ENCODE measurements at places on chromosomes 6 and 20.

- no peak for DNase-seq
Observed at GRCh38 chr6:52503851-52504781, 72.7 kb downstream of the TRAM2 start.

DNA sequence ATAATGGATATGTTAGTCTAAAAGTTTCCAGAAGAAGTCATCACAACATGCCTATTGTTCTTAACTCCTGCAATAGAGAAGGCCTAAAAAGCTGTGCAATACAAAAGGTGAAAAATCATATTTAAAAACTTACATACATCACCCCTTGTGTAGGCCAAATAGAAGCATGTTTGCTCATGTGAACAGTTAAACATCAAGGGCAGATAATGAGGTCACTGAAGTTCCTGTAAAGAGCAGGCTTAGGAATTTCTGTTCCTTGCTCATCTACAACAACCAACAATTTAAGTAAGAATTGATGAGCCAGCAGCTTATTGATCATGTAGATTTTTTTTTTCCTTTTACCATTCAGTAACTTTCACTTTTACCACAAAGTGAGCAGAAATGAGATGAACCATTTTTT, 7.5 kb upstream of the NUP153 start:
- DNase-seq, result no peak

- no peak for DNase-seq
Observed at GRCh38 chr6:152371775-152372174, 265.4 kb downstream of the SYNE1 start.

GRCh38 chr6:43734294-43734665, 35.7 kb upstream of the VEGFA start:
- DNase-seq, result no peak

- no peak for DNase-seq
Observed at GRCh38 chr20:49450281-49450721, 32.2 kb downstream of the KCNB1 start.

GRCh38 chr6:157760589-157761330, 62.3 kb upstream of the SNX9 start:
- no peak for DNase-seq

DNA sequence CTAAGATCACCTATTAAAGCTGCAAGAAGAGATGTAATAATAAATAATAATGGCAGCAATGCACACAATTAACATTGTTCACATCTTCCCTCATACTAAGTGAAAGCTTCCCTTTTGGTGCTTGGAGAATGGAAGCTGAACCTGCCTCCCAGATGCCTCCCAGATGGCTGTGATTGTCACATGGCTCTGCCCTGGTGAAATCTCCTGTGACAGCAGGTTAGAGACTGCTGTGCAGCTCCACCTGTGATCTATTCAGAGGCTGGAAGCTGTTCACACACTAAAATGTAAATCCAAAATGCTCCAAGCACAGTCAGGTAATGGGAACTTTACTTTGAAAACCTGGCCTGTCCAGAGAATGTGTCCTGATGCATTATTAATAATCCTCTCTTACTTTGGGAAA, 41.7 kb upstream of the RGS17 start:
- DNase-seq, result peak; percentile 48

- DNase-seq, result no peak
Observed at GRCh38 chr6:155054491-155055250, 59.6 kb downstream of the TIAM2 start.

- DNase-seq, result no peak
Observed at GRCh38 chr6:11244387-11245126, 12.1 kb upstream of the NEDD9 start.

DNA sequence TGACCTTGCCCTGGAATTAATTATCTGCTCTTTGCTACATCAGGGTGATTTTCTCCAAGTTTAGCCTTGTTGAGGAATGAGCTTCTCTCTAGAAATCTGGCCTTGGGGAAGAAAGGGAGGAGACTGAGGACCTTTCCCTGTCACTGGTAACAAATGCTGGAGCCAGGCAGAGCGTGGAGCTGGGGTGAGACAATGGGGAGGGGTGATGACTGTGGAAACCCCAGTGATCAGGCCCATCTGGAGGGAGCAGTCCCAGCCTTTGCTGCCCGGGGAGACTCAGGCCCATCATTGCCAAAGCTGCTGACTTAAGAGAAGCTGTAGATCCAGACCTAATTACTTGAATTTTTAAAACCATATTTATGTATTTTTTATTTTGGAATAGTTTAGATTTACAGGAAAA, 31.3 kb downstream of the BCAS4 start:
- DNase-seq, result no peak

DNA sequence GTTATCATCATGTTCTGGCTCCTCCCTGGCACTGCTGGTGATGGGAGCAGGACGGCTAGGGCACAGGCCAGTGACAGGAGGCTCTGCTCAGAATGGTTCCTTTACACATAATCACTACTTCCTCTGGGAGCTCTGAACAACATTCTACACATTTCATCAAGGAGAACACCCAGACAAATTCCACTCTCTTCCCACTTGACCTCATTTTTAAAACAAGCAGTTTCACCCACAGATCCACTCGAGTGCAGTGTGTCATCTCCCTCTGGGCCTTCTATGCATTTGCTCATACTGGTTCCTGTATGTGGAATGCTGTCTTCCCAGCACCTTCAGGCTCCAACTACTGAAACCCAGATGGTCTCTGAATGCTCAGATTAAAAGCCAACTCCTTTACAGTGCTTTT, 84.8 kb downstream of the ELOVL5 start:
- DNase-seq, result no peak

DNA sequence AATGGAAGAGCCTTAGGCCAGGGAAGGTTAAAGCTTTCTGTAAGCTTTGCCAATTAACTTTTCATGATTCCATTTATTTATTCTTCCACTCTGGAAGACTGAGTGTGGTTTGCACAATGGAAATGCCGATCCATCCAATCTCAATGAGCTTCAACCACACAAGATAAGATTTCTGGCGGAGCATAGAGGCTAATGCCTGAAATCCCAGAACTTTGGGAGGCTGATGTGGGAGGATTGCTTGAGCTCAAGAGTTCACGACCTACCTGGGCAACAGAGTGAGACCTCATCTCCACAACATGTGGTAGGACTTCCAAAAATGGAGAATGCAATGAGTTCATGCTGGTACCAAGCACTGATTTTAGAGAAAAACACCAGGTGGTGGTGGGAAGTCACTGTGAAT, 6.2 kb downstream of the ENPP1 start:
- DNase-seq, result no peak

- no peak for DNase-seq
Observed at GRCh38 chr6:82987951-82988350, 77.7 kb downstream of the UBE3D start.

GRCh38 chr6:154071236-154071635, 32.2 kb downstream of the OPRM1 start:
- DNase-seq, result peak; percentile 90

GRCh38 chr6:157056275-157056674, 267.0 kb downstream of the TMEM242 start:
- DNase-seq, result no peak

- DNase-seq, result peak; percentile 93
Observed at GRCh38 chr6:108029226-108029921, 45.2 kb downstream of the OSTM1 start.

- DNase-seq, result no peak
Observed at GRCh38 chr6:113833537-113833936, 23.6 kb upstream of the MARCKS start.

DNA sequence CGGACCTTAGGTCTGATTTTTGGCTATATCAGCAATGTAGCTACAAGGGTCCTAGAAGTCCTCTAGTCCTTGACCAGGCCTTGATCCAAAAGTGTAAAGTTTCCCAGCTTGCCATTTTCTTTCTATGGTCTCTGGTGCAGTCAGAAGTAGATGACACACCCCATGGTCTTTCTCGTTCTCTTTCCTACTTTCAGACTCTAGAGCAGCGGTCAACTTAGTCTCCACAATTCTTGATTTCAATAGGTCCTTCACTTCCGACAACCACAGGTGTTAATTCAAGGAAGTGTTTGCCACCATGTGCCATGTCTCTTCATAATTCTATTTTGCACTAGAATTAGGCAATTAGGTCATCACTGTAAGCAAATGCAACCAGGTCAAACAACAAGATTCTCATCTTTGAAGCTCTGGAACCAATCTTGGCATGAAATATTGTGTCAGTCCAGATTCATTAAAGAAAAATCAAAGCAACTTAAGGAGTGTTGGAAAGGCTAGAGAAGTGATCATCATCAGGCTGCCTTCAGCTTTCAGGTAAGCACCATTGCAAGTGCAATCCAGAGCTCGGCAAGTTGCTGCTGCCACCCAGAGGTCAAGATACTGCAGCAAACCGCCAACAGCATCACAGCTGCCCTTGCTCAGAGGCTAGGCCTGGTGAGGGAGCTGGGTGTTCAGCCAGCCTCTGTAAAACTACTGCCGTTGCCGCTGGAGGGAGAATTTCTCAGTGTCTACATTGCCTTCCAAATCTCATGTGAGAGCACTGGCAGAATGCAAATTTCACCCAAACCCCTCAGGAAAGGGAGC, 5.6 kb upstream of the SYNE1 start:
- DNase-seq, result no peak

GRCh38 chr6:54267798-54268197, 40.4 kb upstream of the TINAG start:
- no peak for DNase-seq

GRCh38 chr6:91667596-91667995, 1080.7 kb upstream of the MAP3K7 start:
- no peak for DNase-seq

DNA sequence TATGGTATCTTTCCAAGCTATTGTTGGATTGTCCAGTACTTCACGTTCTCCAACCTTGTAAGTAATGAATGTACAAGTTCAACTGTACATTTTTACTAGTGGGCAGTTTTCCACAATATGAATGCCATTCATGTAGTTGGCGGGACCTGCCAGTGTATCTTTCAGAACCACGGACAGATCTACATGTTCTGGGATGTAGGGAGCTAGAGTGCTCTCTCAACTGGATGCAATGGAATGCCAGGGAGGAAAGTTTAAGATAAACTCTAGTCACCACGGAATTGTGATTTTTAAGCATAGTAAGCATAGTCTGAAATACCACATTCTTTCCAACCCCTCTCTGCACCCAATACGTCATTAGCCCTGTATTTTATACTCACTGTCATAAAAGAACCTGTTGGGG, 21.5 kb upstream of the HLA-C start:
- no peak for DNase-seq

GRCh38 chr6:106561686-106562405, 67.5 kb downstream of the RTN4IP1 start:
- DNase-seq, result no peak

- no peak for DNase-seq
Observed at GRCh38 chr6:15736297-15736696, 73.5 kb upstream of the DTNBP1 start.

- DNase-seq, result no peak
Observed at GRCh38 chr6:109999740-110000139, 21.6 kb downstream of the GPR6 start.

GRCh38 chr6:109192865-109193264, 97.6 kb downstream of the CEP57L1 start:
- DNase-seq, result no peak

- no peak for DNase-seq
Observed at GRCh38 chr20:47868236-47868635, 83.0 kb upstream of the SULF2 start.

DNA sequence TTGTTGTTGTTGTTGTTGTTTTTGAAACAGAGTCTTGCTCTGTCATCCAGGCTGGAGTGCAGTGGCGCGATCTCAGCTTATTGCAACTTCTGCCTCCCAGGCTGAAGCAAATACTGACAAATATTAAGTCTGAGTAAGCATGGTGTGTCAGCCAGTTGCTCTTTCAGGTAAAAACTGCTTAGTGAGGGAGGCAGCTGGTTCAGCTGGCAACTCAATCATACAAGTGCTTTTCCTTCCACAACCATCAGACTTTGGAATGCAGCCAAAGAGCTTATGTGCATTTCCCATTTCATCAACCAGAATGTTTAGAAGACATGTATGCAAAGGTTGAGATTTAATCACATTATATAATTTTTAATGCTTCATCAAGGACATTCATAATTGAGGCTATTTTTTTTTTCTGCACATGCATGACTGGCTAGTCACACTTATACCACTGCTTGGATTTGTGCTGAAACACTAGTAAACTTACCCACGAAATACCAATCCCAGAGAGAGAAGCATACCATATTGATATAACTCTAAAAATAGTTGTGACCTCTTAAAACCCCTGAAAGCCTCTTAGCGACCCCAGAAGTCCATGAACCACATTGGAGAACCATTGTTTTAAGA, 56.0 kb downstream of the CLIC5 start:
- DNase-seq, result peak; percentile 55

GRCh38 chr20:45104786-45105185, 3.9 kb upstream of the KCNS1 start:
- DNase-seq, result no peak

- no peak for DNase-seq
Observed at GRCh38 chr20:52346797-52347196, 155.2 kb upstream of the ZFP64 start.

Data from NCI-H524 treated with DMSO at 0.1 percent for 48 hours (cell line).